Stimulated activated CD4-positive, alpha-beta T cell treated with anti-CD3 and anti-CD28 coated beads, Interleukin-4, amount 100 ng/mL, for 48 hours (primary cell): ENCODE measurements at places on chromosomes 6 and 20.

DNA sequence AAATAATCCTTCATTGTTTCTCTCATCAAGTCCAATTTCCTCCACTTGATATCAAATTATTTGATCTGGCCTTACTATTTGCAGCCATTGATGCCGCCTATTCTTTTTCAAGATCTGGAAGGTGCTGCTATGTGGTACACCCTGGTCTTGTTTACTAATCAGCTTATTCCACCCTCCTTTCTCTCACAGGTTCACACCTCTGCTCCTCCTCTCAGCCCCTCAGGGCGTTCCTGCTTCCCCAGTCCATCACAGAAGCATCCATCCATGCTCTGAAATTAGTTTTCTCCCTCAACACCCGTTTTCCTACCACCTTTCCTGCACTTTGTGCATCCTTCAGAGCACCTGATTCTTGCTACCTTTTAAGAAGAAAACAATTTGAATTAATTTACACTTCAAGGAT, 183.6 kb downstream of the EPHA7 start:
- no peak for DNase-seq

GRCh38 chr6:33696548-33697518, 14.7 kb downstream of the UQCC2 start:
- no peak for DNase-seq

- DNase-seq, result no peak
Measured at GRCh38 chr20:47543006-47543431, 41.3 kb downstream of the NCOA3 start.

- no peak for DNase-seq
Measured at GRCh38 chr6:98576791-98577190, 257.6 kb upstream of the POU3F2 start.

DNA sequence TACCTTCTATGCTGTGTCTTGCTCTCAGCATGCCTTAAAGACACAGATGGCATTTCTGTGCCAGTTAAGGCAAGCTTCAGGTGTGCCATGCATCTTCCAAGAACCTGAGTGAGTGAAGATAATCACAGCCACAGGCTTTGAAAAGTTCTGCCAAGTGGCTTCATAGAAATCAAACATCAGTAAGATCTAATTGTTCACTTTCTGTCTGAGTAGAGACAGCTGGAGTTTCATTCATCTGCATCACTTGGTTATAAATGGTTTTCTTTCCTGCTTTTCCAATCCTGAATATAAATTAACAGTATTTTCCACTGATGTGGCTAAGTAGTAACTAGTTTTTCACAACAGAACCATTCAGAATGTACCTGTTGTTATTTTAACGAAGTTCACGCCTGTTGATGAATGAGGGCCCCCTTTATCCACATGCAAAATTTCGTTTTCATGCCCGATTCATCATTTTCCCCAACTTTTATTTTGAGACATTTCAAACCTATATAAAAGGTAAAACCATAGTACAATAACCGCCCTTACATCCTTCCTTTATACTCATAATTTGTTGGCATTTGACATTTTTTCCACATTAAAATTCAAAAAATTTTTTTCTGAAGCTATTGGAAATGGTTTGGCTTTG, 38.6 kb upstream of the KCNG1 start:
- DNase-seq, result no peak

DNA sequence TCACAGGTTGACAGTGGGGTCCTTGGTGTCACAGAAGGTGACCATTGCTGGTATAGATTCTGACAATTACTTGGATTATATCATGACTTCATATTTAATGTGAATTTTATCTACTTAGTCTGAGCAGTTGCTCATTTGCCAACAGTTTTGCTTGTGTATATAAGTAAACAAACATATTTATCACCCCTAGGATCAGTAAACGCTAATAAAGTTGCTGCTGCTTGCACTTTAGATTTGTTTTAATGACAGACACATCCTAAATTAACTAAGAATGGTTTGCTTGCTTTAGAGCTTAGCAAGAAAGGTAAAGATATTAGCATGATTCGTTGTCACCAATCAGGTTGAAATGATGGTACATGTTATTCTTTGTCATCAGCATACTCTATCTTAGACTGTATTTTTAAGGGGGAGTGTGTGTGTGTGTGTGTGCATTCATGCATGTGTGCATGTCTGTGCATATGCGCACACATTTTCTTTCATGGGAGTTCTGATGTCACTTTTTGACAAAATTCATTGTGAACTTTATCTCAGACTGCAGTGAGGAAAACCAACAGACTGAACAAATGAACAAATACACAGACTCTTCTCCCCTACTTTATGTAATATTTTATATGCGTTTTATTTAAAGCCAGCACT, 782.6 kb upstream of the FLRT3 start:
- no peak for DNase-seq

- no peak for DNase-seq
Measured at GRCh38 chr6:57342148-57342669, 24.8 kb downstream of the PRIM2 start.

DNA sequence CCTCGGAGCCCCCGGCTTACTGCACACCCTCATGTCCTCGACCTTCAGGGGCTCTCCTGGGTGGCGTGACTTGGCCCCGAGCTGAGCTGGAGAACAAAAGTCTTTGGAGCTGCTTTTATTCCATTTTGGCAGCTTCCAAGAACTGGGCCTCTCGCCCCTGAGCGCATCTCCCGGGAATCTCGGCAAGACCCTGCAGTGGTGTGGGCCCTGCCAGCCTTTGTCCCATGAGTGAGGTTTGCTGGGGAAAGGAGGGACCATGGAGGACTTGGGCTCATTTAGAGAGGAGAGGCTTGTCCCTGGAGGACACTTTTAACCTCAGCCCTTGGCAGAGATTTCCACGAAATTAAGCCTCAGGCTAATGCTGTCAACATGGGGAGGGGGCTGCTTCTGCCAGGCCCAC, 62.3 kb upstream of the SLCO4A1 start:
- DNase-seq, result no peak

DNA sequence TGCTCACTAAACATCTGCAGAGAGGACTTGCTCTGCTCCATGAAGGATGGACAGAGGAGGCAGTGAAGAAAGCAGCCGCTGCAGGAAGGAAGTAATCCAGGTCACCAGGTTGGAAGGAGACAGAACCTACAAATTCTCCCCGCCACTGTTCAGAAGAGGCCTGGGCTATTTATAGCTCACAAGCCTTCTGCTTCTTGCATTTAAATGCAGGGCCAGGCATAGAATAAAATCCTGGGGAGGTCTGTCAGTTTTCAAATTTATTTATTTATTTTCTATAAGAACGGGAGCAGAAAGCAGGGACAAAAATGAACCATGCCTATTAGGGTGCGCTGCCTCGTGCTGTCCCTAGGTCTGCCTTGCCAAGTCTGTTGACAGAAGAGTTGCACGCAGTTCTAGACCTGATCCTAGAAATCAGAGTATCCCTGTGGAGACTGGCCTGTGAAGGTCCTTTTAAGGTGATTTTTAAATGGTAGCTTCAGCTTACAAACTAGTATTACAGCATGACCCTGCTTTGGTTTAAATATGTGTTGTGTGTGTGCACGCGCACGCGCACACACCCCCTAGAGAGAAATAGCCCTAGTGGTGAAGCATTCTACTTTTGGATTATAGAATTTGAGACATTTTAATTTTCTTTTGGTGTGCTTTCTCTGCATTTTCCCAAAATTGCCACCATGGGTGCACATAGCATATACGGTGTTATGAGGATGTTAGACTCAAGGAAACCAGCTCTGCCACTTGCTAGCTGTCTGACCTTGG, 19.5 kb downstream of the RIMS4 start:
- no peak for DNase-seq

DNA sequence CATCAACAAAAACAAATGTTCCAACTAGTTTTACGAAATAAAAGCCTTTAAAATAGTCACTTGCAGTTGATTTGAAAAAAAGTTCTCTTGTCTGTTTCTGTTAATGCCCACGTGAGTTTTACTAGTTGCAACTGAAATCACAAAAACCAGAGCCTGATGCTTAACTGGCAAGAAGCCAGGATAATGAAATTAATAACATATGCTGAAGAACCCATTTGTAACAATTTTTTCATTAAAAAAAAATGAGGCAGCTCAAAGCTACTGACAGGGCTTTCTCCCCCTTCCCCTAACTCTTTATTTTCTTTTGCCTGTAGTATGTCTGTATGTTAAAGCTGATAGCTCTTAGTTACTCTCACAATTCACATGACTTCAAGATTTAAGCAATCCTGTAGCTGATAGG, 132.7 kb upstream of the EYA4 start:
- DNase-seq, result no peak

GRCh38 chr20:13455713-13456112, 183.0 kb downstream of the TASP1 start:
- no peak for DNase-seq

GRCh38 chr20:13625304-13625979, 13.3 kb downstream of the TASP1 start:
- DNase-seq, result no peak

- no peak for DNase-seq
Measured at GRCh38 chr6:142014515-142014914, 118.2 kb upstream of the GJE1 start.

GRCh38 chr6:71512256-71512655, 223.6 kb downstream of the OGFRL1 start:
- DNase-seq, result no peak

DNA sequence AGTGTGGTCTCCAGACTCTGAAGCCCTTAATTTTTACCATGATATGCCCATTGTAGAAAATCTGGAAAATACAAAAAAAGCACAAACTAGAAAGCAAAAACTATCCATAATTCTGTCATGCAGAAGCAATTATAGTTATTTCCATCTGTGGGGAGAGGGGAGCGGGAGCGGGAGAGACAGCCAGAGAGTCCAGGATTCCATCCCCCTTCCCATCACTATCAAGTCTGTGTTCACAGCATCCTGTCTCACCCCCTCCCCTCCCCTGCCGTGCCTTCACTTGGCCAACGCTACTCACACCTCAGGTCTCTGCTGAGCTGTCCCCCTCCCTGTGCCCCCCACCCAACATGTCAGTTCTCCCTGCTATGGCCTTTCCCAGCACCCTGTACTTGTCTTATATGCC, 14.5 kb downstream of the RIMS4 start:
- no peak for DNase-seq

- DNase-seq, result no peak
Measured at GRCh38 chr6:112184951-112185350, 69.4 kb downstream of the LAMA4 start.

DNA sequence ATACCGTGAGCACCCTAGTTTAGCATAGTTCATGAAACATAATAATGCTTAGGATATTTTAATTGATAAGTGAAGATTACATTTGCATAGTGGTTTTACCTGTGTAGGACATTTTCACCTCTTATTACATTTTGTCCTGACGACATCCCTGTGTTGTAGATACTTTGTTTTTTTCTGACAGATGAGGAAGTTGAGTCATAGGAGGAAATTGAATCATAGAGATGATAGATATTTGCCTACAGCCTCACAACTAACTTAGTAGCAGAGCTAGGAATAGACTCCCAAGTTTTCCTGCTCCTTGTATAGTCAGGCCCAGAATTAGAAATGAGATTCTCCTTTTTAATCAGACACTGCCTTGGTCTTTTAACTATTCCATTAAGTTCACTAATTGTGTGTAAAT, 100.5 kb upstream of the SUPT3H start:
- DNase-seq, result no peak

DNA sequence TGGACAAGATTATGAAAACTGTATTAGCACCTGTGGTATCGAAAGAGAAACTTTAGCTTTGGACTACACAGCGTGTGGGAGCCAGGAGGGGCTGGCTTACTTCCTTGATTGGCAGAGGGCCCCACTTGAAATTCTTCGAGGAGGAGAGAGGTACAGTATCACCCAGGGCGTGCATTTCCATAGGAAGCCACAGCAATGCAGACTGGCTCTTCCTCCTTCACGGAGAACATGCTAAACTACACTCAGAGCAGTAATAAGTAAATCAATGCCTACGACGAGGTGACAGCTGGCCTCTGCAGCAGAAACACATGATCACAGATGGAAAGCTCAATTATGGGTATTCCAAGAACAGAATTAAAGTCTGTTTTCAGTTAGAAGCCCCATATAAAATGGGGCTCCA, 44.2 kb downstream of the MYLK4 start:
- no peak for DNase-seq

DNA sequence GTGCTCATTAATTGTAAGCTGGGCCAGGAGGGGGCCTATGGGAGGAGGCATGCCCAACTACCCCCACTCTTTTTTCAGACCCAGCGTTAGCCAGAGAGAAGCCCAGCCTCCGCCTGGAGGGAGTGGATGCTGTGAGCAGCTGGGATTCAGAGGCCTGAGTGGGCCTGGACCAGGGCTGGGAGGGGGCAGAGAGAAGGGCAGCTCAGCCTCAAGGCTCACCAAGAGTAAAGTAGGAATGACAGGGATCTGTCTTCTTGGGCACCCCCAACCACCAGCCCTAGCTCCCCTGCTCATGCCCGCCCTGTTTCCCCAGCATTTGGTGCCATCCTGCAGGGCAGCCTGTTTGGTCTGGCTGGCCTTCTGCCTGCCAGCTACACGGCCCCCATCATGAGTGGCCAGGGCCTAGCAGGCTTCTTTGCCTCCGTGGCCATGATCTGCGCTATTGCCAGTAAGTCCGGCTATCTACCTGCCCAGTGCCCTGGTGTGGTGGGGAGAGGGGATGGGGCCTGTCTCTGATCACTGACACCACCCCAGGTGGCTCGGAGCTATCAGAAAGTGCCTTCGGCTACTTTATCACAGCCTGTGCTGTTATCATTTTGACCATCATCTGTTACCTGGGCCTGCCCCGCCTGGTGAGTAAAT, 6.8 kb downstream of the SLC29A1 start:
- DNase-seq, result no peak

GRCh38 chr6:98864497-98864896, 30.1 kb downstream of the POU3F2 start:
- DNase-seq, result no peak

GRCh38 chr20:57570145-57570850, 9.4 kb downstream of the PCK1 start:
- no peak for DNase-seq

DNA sequence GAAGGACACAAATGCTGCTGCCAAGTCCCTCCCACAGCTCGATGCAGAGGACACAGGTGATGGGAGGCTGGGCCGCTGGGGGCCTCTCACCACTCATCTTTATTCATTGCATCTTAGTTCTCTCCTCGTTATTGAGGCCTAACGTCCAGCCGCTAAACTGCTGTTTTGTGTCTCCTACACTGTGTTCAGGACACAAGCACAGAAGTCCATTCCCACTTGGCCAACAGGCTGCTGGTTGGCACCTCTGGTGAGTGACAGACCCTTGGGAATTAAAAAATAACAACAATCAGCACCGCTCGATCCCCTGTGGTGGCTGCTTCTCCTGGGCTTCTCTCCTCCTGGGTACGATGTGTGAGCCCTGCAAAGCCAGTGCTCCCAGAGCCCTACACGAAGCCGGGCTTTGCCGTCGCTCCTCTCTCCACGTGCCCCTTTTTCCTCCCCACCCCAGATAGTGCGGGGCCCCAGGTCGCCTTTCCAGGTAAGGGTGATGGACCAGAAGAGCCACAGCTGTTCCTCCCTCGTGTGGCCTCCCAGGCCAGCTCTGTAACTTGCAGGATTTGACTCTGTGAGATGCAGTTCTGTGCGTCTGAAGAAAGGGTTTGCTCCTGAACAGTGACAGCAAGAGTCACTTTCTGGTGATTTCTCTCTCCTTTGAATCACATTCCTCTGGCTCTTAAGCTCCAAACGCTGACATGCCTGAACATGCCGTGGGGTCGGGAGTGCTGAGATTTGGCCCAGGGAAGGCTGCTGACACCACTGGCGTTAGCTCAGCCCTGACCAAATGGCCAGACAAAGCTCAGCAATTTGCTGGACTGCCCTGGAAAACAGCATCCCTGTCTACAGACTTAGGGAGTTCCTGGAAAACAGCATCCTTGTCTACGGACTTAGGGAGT, 59.3 kb downstream of the DLL1 start:
- no peak for DNase-seq

- DNase-seq, result no peak
Measured at GRCh38 chr20:20207291-20207690, 155.0 kb downstream of the CFAP61 start.
